HCT116 (cell line): ENCODE measurements at places on chromosomes 1 and 21. TPM values are rescaled to one million over a fixed set of nuclear protein-coding genes. Genes with fewer than 3 reads are reported as not detected.

DNA sequence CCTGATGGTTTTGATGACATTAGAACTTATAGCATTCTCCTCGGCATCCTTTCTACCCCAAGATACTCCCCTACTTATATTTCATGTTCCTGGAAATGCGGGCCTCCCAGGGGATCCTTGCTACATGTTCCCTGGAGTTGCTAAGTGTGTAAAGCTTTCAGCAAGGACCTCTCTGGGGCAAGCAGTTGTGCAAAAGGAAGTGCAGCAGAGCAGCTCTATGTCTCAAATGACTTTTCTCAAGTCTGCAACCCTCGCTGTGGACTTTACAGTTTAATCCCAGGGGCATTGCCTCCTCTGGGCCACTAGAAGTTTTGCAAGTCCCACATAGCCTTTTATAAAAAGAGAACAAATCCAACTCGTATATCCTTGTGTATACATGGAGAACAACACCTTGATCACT lies 20.8 kb upstream of the MNDA start:
- no peak overlapping the region for H3K27ac ChIP-seq
- DNase-seq, result no peak
- no peaks in the 10 kb centered on the region for H3K4me1 ChIP-seq
- H3K27me3 ChIP-seq, result no peaks in the 10 kb centered on the region

The KIF14 gene
- 21.8 TPM for total RNA-seq

DNA sequence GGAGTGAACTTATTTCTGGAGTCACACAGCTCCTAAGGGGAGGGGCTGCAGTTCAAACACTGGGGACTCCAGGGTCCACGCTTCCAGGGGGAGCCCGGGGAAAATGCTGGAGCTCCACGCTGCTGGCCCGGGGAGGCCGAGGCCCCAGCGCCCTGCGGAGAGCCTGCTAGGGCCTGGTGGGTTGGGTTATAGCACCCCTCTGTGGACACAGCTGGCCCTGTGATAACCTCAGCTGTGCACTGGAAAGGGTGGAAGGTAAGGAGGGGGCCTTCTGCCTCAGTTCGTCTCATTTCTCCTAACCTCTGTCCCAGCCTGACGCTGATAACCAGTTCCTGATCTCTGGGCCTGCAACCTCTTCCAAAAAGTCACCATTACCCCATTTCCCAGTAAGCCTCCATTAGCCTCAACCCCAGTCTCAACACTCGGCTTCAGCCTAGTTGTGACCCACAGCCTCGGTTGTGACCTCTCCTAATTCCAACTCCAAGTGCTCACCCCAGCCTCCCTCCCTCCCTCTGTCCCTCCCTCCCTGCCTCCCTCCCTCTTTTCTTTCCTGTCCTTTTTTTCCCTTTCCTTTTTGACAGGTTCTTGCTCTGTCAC lies 7.1 kb downstream of the NBL1 start:
- H3K36me3 ChIP-seq, result no peaks in the 10 kb centered on the region
- H3K27me3 ChIP-seq, result no peaks in the 10 kb centered on the region
- H3K4me3 ChIP-seq, result no peak overlapping the region
- H3K27ac ChIP-seq, result no peak overlapping the region
- DNase-seq, result no peak

- no peak overlapping the region for H3K4me3 ChIP-seq
- no peak for DNase-seq
- peaks cover 15% of the 10 kb centered on the region for H3K4me1 ChIP-seq
- H3K27ac ChIP-seq, result no peak overlapping the region
- no peaks in the 10 kb centered on the region for H3K36me3 ChIP-seq
These were observed 6.9 kb downstream of the TNFRSF1B start for GRCh38 chr1:12173631-12174121.

GRCh38 chr1:234246638-234247116 lies 126.6 kb upstream of the COA6 start:
- no peaks in the 10 kb centered on the region for H3K36me3 ChIP-seq
- no peak overlapping the region for H3K27ac ChIP-seq
- H3K4me3 ChIP-seq, result no peak overlapping the region
